ENCODE measurements at places on chromosomes 2 and 18. TPM values are rescaled to one million over a fixed set of nuclear protein-coding genes. Genes with fewer than 3 reads are reported as not detected.

DNA sequence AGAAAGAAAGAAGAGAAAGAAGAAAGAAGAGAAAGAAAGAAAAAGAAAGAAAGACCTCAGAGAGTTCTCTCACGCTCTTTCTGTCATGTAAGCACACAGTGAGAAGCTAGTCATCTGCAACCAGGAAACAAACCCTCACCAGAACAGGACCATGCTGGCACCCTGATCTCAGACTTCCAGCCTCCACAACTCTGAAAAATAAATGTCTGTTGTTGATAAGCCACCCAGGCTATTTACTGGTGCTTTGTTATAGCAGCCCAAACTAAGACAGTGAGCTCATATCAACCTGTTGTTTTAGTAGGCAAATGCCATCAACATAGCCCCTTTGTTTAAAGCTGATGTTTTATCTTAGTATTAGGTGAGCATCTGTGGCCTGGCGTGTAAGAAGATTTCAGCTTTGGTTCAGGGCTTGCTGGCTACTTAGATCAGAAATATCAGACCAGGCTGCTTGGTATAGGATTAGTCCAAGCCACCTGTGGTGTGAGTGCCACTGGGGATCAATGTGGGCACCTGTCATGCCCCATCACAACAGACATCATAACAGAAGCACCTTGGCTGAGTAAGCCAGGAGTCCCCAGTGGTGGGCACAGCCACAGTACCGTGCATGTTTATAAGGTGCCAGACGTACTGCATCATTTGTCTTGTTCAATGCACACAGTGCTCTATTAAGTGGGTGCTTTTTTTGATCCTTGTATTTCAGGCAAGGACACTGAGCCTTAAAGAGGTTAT is 94.4 kb downstream of the LBH start:
- peaks cover 22% of the 10 kb centered on the region for H3K4me1 ChIP-seq
- no peaks in the 10 kb centered on the region for H3K27me3 ChIP-seq
- peak overlapping the region; percentile 11 for H3K27ac ChIP-seq
- H3K4me3 ChIP-seq: no peak overlapping the region
- no peaks in the 10 kb centered on the region for H3K36me3 ChIP-seq

DNA sequence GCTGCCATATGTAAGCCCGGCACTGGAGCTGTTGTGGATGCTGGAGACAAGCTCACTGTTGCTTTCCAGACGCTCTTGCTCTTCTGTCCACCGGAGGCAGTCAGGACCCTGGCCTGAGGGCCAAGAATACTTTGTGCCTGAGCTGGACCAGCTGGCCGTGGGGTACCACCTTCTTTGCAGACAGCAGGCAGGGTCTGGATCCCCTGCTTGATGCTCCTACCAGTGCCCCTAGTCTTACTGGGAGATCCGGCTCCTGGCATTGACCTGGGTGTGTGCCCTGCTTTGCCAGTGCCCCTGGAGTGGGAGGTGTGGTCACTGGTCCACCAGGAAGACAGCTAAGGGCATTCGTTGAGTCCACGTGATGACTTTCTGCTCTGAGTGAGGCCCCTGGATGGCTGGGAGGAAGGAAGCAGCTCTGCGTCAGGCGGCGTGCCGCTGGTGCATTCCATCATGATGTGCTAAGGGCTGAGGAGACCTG is 59.3 kb downstream of the LRRFIP1 start:
- no peaks in the 10 kb centered on the region for H3K27me3 ChIP-seq
- DNase-seq: no peak
- peaks cover 1% of the 10 kb centered on the region for H3K36me3 ChIP-seq
- H3K27ac ChIP-seq: peak overlapping the region; percentile 59

GRCh38 chr18:65983750-65984149 is 232.9 kb downstream of the CDH7 start:
- H3K4me1 ChIP-seq: no peaks in the 10 kb centered on the region
- no peaks in the 10 kb centered on the region for H3K36me3 ChIP-seq
- H3K27ac ChIP-seq: no peak overlapping the region
- no peaks in the 10 kb centered on the region for H3K27me3 ChIP-seq
- DNase-seq: no peak
- no peak overlapping the region for H3K4me3 ChIP-seq

DNA sequence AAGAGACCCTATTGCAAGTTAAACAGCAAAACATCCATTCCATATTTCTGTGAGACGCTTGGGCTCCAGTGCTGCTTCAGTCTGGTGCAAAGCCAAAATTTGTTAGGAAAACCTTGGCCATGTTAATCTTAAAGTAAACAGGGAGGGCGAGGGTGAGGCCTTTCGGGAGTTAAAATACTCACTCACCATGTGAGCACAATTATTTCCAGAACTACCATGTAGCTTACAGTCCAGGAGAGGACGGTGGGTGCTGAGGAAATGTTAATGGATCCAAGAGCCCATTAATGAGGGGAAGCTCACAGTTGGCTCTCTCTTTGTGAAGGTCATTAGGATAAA is 286.4 kb downstream of the SLC8A1 start:
- no peak overlapping the region for H3K27ac ChIP-seq
- H3K27me3 ChIP-seq: peaks cover 2% of the 10 kb centered on the region
- peaks cover 2% of the 10 kb centered on the region for H3K4me1 ChIP-seq
- H3K36me3 ChIP-seq: no peaks in the 10 kb centered on the region

DNA sequence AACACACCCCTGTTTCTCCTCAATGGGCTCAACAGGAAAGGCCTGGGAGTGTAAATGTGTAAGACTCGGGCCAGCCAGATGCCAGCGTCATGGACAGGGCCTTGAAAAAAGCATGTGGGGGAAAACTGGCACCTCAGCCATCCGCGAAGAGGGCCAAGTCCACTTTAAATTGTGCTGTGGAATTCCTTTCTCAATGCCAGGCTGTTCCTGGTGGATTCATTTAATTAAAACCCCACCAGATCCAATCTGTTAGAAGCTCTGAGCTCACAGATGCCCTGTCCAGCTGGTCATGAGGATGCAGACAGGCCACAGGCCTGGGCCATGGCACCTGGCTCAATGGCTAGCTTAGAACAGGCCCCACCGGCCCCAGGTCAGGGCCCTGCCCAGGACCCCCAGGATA is 24.8 kb downstream of the KCNK3 start:
- no peak for DNase-seq
- H3K27ac ChIP-seq: no peak overlapping the region
- no peaks in the 10 kb centered on the region for H3K4me1 ChIP-seq
- no peak overlapping the region for H3K4me3 ChIP-seq
- H3K36me3 ChIP-seq: no peaks in the 10 kb centered on the region

Gene COLEC11
- 0.18 TPM for total RNA-seq

DNA sequence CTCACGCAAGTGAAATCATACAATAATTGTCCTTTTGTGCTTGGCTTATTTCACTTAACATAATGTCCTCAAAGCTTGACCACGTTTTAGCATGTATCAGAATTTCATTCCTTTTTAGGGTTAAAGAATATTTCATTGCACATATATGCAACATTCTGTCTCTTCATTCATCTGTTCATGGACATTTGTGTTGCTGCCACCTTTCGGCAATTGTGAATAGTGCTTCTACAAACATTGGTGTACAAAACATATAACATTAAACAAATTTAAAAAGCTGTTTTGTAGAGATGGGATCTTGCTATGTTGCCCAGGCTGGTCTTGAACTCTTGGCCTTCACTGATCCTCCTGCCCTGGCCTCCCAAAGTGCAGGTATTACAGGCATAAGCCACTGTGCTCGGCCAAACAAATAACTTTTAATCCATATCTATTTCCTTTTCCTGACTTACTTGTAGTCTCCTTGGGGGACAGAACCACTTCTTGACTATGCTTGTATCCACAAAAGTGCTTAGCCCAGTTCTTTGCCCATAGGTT is 209.3 kb downstream of the SLC4A3 start:
- H3K27me3 ChIP-seq: peaks cover 2% of the 10 kb centered on the region
- no peak overlapping the region for H3K27ac ChIP-seq
- no peak for DNase-seq
- no peak overlapping the region for H3K4me3 ChIP-seq
- no peaks in the 10 kb centered on the region for H3K4me1 ChIP-seq
- H3K36me3 ChIP-seq: no peaks in the 10 kb centered on the region

Data from activated CD4-positive, alpha-beta T cell treated with anti-CD3 and anti-CD28 coated beads for 36 hours (primary cell).